ENCODE measurements at places on chromosomes 16 and 17.

- DNase-seq, result no peak
These were observed 46.8 kb upstream of the PSMD7 start for GRCh38 chr16:74249846-74250245.

- DNase-seq, result no peak
These were observed 473.2 kb upstream of the SALL1 start for GRCh38 chr16:51624080-51624775.

DNA sequence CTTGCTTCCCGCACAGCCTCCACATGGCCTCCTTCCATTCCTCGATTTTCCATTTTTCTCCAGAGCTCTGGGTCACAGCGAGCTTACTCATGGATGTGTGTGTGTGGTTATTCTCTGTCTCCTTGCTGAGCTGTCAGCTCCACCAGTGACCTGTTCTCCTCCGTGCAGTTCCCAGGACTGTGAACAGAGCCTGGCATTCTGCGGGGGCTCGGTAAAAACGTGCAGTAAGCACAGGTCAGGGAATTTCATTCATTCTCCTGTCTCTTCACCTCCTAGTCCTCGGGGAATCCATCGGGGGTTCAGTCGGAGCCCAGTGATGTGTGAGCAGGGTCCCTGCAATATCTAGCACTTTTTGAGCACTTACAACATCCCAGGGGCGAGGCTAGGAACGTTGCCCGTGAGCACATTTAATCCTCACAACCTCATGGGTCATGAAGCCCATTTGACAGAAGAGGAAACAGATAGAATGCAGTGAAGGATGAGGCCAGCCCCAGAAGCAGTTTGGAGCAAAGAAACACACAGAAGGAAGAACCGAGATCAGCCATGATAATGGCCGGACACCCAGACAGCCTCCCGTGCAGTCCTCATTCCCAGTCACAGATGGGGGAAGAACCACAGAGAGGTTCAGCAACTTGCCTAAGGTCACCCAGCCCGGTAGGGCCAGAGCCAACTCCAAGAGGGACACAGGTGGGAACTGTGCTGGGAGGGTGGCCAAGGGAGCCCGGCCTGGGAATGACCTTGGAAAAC lies 183.2 kb upstream of the GSE1 start:
- no peak for DNase-seq

DNA sequence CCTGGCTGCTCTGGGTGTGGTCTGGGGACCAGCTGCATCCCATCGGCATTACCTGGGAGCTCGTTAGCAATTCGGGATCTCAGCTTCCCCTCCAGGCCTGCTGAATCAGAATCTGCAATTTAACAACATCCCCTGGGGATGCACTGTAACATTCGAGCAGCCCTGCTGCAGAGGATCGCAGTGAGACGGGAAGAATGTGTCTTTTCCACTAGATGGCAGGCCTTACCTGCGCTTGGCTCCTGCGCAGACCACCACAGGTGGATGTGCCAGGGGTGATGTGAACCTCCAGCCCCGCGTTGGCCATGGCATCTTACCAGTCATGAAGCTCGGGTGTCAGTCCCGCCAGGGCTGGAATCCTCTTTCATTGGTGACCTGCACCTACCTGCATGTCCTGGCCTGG lies 209.9 kb downstream of the PRKCB start:
- no peak for DNase-seq

GRCh38 chr17:47212458-47212857 lies 3.3 kb downstream of the MYL4 start:
- DNase-seq, result no peak

DNA sequence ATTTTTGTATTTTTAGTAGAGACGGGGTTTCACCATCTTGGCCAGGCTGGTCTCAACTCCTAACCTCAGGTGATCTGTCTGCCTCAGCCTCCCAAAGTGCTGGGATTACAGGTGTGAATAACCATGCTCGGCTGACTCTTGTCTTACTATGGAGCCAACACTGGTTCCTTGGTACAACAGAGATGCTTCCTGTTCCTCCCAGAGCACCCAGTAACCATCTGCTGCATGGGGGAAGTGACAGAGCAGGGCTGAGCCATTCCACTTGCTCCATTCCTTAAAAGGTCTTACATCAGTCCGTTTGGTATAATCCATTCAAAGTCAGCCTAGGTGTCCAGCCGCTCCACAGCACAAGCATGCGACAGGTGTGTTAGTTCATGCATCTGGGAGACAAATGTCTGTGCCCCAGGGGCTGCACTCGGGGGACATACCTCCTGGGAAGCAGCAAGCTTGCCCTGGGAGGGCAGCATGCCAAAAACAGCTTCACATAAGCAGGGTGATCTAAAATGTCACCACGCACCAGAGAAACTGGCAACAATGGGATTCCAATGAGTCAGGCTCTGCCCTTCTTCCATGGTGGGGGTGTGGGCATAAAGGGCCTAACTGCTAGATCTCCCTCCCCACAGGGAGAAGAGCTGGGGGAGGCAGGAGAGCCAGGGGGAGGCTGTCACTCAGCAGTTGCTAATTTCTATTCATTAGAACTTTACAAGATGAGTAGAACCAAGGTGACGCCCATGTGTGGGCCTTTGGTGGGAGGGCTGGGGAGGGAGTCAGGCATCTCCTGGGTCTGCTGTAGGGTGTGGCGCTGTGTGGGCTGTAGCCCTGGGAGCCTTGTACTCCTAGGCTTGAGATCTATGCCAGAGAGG lies 35.5 kb downstream of the PIPOX start:
- no peak for DNase-seq

DNA sequence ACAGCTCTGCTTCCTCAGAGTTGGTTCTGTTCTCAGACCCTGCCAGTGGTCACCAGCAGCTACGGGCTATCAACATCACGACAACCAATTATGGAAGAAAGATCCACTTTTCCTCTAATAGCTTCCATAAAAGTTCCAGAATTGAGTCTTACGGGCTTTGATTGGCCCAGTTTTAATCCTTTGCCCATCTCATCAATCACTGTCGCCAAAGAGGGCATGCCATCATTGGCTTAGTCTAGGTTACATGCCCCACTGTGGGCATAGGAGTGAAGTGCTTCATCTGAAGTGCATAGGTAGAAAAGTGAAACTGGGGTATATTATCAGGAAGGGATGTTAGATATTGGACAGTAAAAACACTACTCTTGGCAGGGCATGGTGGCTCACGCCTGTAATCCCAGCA lies 76.6 kb upstream of the DHX40 start:
- no peak for DNase-seq

- no peak for DNase-seq
These were observed 788 bp downstream of the METTL22 start for GRCh38 chr16:8622315-8622656.

- DNase-seq, result no peak
These were observed 52.4 kb downstream of the ANKRD11 start for GRCh38 chr16:89437991-89438390.

- DNase-seq, result no peak
These were observed 666 bp upstream of the METTL9 start for GRCh38 chr16:21598701-21599121.

GRCh38 chr16:86664522-86665318 lies 86.4 kb downstream of the FOXL1 start:
- peak; percentile 40 for DNase-seq

- no peak for DNase-seq
These were observed 8.3 kb upstream of the GALK1 start for GRCh38 chr17:75773121-75773807.

GRCh38 chr16:56824804-56825203 lies 40.2 kb upstream of the SLC12A3 start:
- no peak for DNase-seq

DNA sequence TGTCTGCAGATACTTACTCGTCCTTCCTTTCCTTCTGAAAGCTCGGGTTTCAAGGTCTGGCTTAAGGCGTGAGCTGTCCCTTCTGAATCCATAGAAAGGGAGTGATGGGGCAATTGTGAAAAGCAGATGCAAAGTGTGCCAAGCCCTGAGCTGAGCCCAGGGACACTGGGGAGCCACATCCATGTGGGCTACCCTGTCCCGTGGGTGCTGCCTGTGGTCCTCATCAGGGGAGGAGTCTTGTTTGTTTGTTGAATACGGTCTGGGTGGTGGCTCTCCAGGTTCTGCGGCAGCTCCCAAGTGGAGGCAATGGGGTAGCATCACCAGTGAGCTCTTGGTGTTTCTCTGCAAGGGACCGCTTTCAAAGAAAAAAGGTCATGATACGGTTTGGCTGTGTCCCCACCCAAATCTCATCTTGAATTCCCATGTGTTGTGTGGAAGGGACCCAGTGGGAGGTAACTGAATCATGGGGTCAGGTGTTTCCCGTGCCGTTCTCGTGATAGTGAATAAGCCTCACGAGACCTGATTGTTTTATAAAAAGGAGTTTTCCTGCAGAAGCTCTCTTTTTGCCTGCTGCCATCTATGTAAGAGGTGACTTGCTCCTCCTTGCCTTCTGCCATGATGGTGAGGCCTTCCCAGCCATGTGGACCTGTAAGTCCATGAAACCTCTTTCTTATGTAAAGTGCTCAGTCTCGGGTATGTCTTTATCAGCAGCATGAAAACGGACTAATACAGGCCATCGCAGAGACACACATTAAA lies 1.0 kb upstream of the ALG1 start:
- no peak for DNase-seq

DNA sequence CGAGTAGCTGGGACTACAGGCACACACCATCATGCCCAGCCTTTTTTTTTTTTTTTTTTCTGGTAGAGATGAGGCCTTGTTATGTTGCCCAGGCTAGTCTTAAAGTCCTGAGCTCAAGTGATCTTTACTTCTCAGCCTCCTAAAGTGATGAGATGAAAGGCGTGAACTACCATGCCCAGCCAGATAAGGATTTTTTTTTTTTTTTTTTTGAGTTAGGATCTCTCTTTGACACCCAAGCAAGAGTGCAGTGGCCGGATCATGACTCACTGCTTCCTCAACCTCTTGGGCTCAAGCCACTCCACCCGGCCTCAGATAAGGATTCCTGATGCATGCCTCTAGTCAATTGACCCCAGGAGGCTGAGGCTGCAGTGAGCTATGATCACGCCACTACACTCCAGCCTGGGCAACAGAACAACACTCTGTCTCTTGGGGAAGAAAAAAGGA lies 11.2 kb upstream of the PLEKHG4 start:
- DNase-seq, result no peak

DNA sequence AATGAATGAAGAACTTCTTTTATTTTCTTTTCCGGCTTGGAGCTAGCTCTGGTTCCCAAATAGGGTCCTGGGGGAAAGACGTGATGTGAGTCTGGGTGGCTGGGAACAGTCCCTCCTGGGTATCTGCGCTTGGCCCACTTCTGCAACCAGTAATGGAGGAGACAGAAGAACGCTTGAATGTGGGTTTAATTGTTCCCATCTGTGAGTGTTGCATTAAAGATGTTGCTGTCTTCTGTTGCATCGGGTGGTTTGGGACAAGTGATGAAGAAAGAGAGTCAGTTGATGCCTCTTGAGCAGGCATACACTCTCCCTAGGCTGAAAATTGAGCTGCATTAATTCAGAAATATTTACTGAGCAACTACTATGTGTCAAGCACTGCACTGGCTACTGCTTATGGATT lies 511.1 kb downstream of the CDH13 start:
- DNase-seq, result no peak

- no peak for DNase-seq
These were observed 30.4 kb downstream of the CFDP1 start for GRCh38 chr16:75402821-75403475.

DNA sequence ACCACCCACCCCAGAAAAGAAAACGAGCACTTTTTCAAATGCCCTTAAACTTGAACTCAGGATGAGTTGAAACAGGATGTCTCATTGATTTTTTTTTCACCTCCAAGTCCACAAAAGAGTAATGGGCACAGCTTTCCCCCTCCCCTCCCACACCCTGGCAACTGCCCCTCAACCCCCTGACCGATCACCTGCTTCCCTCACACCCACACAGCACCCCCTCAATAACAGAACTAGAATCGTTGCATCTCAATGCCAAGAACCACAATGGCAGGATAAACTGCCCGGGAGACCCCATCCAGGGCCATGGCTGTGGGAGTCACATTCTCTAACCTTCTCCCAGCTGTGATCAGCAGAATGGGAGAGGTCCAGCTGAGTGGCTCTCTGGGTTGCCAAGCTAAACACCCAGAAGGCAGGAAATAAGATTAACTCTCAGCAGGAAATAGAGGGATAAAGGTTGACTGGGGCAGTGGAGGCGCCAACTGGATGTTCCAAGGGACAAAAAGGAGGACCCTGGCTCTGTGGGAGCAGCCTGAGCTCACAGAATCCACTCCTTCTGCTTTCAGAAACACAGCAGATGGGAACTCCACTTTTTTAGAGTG lies 128.0 kb upstream of the SDK2 start:
- DNase-seq, result no peak

DNA sequence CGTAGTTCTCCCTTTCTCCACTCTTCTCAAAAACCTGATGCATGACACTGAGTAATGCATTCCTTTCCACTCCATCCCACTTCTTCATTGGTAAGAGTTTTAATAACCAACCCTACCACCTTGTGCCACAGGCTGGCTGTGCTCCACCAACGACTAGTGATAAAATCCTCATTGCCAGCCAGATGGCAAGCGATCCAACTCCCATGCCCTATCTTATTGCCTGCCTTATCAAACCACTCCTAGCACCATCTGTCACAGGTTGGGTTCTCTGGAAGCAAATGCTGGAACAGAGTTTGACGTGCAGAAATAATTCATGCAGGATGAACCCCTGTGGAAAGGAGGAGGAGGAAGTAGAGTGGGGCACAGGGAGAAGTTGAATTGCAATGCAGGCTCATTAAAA lies 99.5 kb downstream of the CHD9NB start:
- no peak for DNase-seq

GRCh38 chr17:55284001-55284884 lies 19.5 kb downstream of the HLF start:
- DNase-seq, result no peak

DNA sequence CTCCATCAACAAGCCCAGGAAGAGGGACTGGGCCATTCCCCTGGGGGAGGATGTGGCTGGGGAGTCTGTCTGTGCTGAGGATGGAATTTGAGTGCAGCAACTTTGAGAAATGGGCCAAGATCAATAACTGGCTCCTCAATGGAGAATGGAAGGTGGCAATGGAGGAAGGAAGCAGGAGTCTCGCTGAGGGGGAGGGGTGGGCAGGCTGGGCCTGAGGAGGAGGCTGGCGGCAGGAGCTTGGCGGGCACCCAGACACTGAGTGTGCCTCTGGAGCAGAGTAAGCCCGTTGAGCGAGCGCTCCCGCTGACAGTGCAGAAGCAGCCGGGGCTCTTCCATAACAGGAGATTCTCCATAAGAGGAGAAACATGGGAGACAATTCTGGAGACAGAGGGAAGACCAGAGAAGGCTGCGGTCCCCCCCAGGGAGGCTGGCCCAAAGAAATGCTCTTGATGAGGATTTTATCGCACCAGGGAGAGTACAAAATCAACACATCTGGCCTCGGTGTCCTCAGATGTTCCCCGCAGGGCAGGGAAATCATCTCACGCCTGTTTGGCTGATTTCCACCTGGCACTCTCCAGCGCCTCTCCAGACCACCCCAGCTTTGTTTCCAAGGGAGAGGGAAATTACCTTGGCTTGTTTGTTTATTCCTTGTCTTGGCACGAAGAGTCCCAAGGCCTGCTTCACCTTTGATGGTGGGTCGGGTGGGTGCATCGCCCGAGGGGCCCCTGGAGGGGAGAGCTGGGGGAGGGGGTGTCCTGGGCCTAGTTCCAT lies 2.8 kb upstream of the MMP15 start:
- no peak for DNase-seq
